ENCODE measurements at places on chromosomes 6 and 20.

GRCh38 chr20:37309936-37310590 lies 20.6 kb downstream of the MANBAL start:
- no peak for DNase-seq

GRCh38 chr6:131250122-131250521 lies 114.9 kb downstream of the AKAP7 start:
- DNase-seq: peak; percentile 1

DNA sequence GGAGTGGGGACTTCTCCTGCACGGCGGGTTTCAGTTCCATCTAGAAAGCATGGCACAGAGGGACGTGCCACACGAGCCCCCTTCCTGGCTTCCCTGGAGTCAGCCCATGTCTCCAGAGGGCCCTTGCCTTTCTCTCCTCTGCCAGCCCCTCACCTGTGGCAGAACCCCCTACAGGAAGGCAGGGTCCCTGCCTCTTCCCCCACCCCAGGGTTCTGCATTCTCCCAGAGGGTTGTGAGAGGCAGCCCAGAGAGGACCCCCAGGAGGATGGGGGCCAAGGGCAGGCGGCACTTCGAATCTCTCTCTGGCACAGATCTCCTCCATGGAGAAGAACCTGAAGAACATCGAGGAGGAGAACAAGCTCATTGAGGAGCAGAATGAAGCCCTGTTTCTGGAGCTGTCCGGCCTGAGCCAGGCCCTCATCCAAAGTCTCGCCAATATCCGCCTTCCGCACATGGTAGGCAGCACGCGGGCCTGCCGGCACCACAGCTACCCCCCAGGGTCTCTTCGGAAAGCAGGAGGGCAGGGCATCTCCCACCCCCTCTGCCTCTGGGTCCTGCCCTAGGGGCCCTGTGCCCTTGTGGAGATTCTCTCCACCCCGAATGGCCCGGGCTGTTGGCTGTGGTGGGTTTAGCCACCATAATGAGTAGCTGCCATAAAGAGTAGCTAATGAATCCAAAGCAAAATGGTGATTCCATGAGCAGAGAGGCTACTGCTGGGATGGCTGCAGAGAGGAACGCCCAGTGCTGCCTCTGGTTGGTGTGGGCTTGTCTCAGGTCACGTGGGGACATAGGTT lies 15.9 kb upstream of the PCMTD2 start:
- DNase-seq: no peak

GRCh38 chr6:144624246-144624645 lies 339.1 kb downstream of the UTRN start:
- DNase-seq: no peak

Measured in stimulated activated CD4-positive, alpha-beta T cell treated with anti-CD3 and anti-CD28 coated beads, Interleukin-15, amount 100 ng/mL, for 1 hour (primary cell).